ENCODE measurements at places on chromosomes 12 and 14. TPM values are rescaled to one million over a fixed set of nuclear protein-coding genes. Genes with fewer than 3 reads are reported as not detected.

GRCh38 chr12:53999559-54000115 is 324 bp upstream of the HOXC9 start:
- no peak for DNase-seq

DNA sequence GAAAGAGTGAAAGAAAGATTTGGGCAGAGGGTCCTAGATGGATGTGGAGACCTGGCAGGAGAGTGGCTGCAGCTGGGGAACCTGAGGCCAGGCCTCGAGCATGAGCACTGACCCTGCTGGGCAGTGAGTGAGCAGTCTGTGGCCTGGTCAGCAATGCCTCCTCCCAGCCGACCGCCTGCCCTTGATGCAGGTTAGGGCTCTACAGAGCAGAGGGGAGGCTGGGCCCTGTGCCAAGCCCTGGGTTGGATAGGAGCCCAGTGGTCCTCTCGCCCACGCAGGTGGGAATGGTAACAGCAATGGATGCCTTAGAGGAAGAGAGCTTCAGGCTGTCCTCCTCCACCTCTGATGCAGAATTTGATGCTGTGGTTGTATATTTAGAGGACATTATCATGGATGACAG is 59.8 kb downstream of the RAB35 start:
- DNase-seq, result no peak

GRCh38 chr12:13176256-13176655 is 20.3 kb upstream of the EMP1 start:
- no peak for DNase-seq

Gene HSPB8
- total RNA-seq, result 21.3 TPM

Gene C1QL4
- 0.17 TPM for total RNA-seq

DNA sequence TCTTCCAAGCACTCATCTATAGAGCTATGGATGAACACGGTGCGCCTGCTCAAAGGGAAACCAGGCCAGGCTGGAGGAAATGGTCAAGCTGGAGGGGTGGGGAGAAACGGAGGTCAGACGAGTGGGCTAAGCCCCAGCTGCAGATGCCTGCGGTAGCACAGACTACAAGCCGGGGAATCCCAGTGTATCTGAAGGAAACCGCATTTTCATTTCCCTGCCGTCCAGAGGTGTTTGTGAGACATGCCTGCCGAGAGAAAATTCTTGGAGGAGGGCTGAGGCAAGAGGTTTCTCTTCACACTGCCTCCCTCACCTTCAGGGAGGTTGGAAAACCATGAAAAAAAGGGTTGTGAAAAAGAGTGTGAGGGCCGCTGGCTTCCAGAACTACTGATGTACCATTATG is 102.0 kb upstream of the FOXN3 start:
- DNase-seq, result peak; percentile 84

- DNase-seq, result peak; percentile 91
Observed at GRCh38 chr12:76026643-76027063, 4.9 kb downstream of the PHLDA1 start.

Gene TBX5
- total RNA-seq, result 16.8 TPM

DNA sequence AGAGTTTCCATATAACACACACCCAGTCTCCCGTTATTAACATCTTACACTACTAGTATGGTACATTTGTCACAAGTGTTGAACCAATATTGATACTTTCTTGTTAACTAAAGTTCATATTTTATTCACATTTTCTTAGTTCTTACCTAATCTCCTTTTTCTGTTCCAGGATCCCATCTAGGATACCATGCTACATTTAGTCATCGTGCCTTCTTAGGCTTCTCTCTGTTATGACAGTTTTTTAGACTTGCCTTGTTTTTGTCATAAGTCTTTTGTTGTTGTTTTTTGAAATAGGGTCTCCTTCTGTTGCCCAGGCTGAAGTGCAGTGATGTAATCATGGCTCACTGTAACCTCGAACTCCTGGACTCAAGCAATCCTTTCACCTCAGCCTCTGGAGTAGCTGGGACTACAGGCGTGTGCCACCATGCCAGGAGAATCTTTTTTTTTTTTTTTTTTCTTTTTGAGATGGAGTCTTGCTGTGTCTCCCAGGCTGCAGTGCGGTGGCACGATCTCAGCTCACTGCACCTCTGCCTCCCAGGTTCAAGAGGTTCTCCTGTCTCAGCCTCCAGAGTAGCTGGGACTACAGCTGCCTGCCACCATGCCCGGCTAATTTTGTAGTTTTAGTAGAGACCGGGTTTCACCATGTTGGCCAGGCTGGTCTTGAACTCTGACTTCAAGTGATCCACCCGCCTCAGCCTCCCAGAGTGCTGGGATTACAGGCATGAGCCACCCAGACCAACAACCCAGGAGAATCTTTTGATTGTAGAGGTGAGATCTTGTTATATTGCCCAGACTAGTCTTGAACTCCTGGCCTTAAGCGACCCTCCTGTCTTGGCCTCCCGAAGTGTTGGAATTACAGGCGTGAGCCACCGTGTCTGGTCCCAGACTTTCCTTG is 59.1 kb upstream of the HECTD1 start:
- no peak for DNase-seq

Gene ERP27
- not detected for total RNA-seq

Gene ACSM4
- not detected for total RNA-seq

GRCh38 chr12:28780096-28780495 is 369.0 kb upstream of the FAR2 start:
- peak; percentile 68 for DNase-seq

DNA sequence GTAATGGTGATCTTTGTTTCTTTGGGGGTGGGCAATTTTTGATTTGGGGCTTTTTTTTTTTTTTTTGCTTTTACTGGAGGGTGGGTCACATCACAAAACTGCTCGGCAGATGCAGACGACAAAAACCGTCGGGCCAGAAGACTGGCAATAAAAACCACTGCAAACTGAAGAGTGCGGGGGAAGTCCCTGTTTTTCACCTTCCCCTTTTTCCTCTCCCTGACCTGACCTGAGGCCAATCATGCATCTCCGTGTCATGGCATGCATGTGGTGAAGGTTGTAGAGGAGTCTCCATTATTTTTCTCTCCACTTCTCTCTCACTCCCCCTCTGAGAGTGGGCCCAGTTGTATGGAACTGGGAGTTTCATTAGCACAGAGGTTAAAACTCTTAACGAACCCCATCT is 57.5 kb downstream of the AP5M1 start:
- DNase-seq, result no peak

- DNase-seq, result no peak
Observed at GRCh38 chr12:54759751-54760150, 94.6 kb upstream of the MUCL1 start.

- no peak for DNase-seq
Observed at GRCh38 chr12:5035618-5036017, 8.1 kb upstream of the KCNA5 start.

- no peak for DNase-seq
Observed at GRCh38 chr12:120067084-120067869, 49.3 kb downstream of the RAB35 start.

Gene TPPP2
- total RNA-seq, result not detected

GRCh38 chr12:107761502-107761904 is 566 bp upstream of the PRDM4 start:
- DNase-seq, result no peak

Gene OR4E2
- total RNA-seq, result not detected

Gene RERG
- 0.26 TPM for total RNA-seq

- peak; percentile 70 for DNase-seq
Observed at GRCh38 chr14:71855399-71856036, 76.7 kb upstream of the RGS6 start.

Gene DIABLO
- total RNA-seq, result 70.6 TPM

- DNase-seq, result peak; percentile 38
Observed at GRCh38 chr12:102740141-102740955, 176.7 kb downstream of the PAH start.

DNA sequence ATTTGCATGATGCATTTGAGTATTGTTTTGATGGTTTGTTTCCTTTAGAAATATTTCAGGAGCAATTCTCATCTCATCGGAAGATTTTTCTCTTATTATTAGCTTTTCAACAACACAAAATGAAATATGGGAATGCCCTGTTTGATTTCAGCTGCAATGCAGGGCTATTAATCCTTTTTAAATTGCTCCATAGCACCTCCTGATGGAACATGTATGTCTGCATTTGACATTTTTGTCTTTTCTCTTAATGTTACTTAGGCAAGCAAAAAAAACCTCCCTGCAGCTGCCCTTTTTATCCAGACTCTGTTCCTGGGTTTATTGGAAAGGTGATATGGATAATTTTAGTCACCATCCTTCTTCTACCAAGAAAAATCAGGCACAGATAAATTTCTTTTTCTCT is 895.8 kb downstream of the RPS29 start:
- DNase-seq, result no peak

- DNase-seq, result no peak
Observed at GRCh38 chr12:62258941-62259630, 1.1 kb upstream of the USP15 start.

DNA sequence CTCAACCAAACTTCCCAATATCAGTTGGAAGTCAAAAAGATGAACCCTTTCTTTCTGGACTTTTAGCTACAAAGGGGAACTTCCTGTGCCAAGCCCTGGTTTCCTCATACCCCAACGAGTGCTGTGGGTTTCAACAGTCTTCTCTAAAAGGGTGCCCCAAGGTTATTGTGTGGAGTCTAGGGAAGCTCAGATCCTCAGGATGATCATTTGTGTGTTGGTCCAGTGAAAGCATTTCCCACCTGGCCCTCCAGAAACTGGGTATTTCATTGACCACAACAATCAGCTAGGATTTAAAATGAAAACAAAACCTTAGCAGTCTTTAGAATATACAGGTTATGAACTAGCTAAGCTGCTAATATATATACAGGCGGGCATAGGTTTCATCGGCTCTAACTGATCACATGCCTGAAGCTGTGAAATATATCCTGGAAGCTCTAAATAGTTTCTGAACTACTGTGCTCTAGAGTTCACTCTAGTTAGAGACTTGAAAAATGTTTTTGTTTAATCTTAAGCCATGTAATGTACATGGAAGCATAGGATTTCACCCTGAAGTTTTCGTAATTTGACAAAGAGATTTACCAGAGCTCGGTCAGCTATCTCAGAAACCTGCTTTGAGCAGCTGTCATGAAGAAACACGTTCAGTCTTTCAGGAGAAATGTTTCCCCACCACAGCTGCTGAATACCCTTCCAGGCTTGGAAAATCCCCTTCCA is 29.6 kb downstream of the P2RX4 start:
- no peak for DNase-seq

DNA sequence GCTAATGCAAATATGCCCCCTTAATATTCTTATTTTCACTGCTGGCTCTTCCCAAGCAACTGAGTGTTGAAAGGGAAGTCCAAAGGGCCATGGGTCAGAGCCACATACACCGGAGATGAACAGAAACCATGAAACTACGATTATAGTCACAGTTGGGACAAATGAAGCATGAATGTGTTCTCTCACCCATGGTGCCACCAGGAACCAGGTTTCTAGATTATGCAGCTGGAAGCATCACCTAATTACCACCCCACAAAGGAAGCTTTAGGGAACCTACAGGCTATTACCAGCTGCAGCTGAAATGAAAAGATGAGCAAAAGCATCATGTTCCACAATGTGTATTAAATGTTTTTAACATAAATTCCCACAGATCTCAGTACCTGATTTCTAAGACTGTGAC is 15.4 kb downstream of the TMTC1 start:
- no peak for DNase-seq

Gene ERC1
- total RNA-seq, result 46.5 TPM

DNA sequence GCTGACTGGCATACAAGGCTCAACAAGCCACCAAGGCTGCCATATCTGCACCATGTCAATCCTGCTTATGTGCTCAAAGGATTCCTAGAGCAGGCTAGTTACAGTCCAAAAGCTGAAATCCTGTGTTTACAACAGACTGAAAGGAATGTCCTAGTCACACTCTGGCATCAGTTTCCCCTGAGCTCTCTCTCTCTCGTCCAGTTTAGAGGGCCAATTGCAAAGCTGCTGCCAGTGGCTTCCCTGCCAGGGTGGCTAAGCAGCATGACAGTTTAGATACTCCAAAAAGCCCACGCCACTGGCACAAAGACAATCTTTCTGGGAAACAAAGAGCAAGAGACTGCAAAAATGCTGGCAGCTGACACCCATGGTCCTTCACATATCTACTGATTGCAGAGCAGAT is 392.1 kb downstream of the RPS29 start:
- no peak for DNase-seq
